ENCODE measurements at places on chromosomes 1 and 21.

GRCh38 chr1:204633665-204634064 lies 51.9 kb downstream of the LRRN2 start:
- no peak for DNase-seq

DNA sequence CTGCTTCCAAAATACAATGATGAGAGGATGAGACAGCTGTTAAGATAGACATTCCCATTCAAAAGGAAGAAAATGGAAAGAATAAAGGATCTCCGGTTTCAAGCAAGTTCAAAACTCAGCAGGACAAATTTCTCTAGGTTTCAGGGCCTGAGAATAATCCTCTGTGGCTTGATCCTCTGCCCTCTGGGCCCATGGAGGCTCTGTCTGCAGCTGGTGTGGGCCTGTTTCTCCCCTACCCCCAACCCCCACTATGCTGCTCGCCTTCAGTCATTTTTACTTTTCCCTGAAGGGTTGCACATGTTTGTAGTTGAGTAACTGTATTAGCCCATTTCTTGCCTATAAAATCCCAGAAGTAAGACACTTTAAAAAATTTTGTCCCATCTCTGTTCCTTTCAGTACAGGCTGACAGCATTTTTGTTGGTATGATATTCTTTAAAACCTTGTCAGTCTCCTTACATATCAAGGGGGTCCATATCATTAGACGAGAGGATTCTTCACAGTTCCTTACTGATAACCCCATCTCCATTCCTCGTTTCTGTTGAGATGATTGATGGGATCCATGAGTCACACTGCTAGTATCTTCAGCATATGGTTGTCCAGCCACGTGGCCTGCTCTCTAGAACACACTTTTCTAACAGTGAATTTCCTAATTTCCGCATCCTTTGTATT lies 10.5 kb downstream of the ZMYM4 start:
- no peak for DNase-seq

DNA sequence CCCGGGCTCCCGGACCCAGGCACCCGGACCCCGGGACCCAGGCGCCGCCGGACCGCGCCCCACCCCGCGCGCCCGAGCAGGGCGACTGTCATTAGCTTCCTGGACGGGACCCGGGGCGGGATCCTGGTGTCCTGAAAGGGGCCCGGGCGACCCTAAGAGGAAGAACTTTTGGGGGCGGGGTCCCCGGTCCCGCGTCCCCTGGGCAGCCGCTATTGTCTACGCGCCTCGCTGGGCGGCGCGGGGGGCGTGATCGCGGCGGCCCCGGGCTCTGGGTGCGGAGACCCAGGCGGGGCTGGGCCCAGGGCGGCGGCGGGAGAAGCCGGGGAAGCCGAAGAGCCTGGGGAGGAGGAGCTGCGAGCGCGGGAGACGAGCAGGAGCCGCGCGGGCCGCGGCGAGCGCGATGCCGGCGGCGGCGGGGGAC lies 465 bp downstream of the HUNK start:
- DNase-seq, result no peak

DNA sequence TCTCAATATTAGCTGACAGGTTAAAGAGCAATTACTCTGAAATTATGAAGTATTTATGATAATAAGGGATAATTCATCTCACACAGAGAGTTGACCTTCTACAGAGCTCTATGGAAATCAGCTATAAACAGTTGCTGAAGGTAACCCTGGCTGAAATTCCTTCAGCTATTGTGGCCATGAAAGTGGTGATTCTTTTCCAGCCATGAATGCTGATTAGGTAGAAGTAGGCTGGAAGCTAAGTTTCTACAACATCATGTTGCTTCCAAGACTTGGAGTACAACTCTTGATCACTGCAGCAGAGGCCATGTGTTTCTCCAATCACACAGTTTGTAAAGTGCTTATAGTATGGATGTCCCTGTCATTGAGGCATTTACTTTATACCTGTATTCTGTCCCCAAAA lies 2128.9 kb downstream of the MRPL39 start:
- no peak for DNase-seq

GRCh38 chr21:27528697-27529096 lies 561.8 kb upstream of the ADAMTS5 start:
- DNase-seq, result no peak

- DNase-seq, result no peak
These were observed 246.0 kb downstream of the TRABD2B start for GRCh38 chr1:47751193-47751592.

DNA sequence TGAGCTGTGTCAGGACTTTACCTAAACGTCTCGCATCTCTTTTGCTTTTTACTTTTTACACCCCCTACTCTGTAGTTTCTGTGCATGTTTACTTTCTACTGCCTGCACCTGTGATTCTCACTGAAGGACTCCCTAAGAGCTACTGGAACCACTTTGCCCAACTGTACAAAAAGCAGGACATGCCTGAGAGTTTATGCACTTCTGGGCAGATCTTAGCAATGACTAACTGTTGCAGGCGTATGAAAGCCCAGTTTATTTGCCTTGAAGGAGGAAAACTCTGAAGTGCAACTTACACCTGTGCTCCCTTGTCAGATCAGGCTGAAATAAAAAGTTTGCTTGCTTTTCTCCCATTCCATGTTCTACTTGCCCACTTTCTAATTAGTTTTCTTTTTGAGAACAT lies 467.0 kb upstream of the USP24 start:
- no peak for DNase-seq

DNA sequence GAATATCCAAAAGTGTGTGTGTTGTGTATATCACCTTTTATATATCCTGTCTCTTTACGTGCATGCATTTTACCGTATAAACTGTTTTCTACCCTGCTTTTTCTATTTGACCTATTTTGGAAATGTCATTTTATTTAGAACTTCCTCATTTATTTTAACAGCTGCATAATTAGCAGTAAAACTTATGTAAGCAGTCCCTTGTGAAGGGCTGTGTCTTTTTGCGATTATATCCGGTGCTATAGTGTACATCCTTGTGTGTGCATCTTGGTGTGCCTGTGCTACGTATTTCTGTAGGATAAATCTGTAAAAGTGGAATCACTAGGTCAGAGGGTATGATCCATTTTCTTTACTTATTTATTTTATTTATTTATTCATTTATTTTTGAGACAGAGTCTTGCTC lies 7.2 kb downstream of the LGALS8 start:
- no peak for DNase-seq

DNA sequence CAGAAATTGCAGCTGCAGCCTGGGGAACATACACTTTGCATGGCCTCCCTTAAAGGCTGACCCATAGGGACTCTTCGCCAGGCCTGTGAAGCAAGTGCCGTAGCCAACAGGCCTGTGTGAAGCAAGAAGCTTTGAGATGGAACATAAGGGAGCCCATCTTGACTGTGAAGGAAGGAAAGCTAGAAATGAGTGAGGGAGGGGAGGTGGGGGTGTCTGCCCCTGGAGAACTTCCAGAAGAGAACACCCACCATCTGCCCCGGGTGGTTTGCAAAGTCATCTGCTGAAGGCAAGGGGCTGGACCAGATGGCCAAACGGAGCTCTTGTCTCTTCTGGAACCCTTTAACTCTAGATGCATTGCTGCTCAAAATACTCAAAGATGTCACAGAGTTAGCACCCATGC lies 103.3 kb upstream of the GRIK3 start:
- no peak for DNase-seq

- DNase-seq, result no peak
These were observed 8.8 kb upstream of the PIGC start for GRCh38 chr1:172452536-172453152.

DNA sequence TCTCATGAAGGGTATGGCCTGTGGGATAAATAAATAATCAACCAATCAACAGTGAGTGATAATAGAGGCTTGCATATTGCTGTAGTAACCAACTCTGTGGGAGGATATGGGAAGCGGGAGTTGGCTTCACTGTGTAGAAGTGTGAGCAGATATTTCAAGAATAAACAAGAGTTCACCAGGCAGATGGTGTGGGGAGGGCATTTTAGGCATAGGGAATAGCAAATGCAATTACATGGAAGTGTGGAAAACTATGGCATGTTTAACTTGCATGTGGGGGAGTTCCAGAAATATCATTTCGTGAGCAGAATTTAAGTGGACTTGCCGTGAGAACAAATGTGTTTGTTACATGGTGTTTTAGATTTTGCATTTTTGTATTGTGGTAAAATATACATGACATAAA lies 95.2 kb downstream of the SPATA46 start:
- no peak for DNase-seq

- no peak for DNase-seq
These were observed 775.6 kb downstream of the LTN1 start for GRCh38 chr21:28216976-28217523.

- DNase-seq, result peak; percentile 69
These were observed at the start of gene ADARB1 for GRCh38 chr21:45074048-45074817. Gene ADARB1 (plus strand): TSS chr21:45074580. CDS start chr21:45171657, 97,077 bp downstream.

DNA sequence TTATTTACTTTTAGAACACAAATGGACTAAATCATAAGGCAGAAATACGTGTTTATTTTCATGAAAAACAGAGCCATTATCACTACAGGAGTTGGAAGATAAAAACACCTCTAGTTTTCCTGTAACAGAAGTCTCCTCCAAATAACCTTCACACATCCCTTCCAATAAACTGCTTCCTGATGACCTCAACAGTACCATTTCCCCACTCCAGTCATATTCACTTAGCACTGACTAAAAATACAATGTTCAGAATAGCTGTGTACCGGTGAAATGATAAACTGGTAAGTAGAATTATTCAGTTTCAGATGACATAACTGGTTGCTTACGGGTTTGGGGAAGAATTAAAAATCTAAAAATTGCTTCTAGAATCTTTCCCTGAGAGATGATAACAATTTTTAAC lies 137.9 kb downstream of the DENND1B start:
- DNase-seq, result no peak

GRCh38 chr1:38123356-38124135 lies 77.0 kb upstream of the POU3F1 start:
- DNase-seq, result no peak

DNA sequence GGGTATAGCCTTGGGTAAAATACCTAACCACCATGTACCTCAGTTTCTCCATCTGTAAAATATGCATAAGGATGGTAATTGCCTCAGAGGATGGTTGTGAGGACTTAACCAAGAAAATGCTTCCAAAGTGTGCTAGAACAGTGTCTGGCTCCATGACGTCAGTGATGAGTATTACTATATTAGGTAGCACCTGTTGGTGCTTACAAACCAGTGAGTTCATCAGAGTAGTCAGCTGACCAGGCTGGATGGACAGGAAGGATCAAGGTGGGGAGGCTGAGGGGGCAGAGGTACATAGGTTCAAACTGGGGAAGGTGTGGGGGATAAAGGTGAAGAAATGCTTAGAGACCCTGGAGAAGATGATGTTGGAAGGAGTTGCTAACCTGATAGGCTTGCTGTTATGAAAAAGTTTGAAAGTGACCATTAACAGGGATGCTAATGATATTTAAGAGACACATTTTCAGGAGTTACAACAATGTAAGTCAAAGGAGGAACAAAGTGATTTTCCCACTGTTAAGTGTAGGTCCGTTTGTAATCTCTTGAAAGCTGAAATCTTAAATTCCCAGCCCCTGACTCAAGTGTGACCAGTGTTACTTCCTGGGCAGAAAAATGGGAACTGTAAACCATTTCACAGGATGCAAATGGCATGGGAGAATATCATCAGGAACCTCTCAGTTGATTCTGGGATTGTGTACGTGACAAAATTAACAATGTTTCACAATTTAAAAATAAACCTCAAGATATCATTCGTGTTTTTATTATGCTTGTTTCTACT lies 4.4 kb downstream of the NTPCR start:
- DNase-seq, result no peak

GRCh38 chr21:35478161-35479064 lies 429.3 kb upstream of the RUNX1 start:
- DNase-seq, result no peak

- no peak for DNase-seq
These were observed 182.0 kb upstream of the SGIP1 start for GRCh38 chr1:66351913-66352312.

- no peak for DNase-seq
These were observed 10.0 kb downstream of the PLA2G2D start for GRCh38 chr1:20109223-20109856.

- no peak for DNase-seq
These were observed 11.1 kb upstream of the MSTO1 start for GRCh38 chr1:155598842-155599331.

DNA sequence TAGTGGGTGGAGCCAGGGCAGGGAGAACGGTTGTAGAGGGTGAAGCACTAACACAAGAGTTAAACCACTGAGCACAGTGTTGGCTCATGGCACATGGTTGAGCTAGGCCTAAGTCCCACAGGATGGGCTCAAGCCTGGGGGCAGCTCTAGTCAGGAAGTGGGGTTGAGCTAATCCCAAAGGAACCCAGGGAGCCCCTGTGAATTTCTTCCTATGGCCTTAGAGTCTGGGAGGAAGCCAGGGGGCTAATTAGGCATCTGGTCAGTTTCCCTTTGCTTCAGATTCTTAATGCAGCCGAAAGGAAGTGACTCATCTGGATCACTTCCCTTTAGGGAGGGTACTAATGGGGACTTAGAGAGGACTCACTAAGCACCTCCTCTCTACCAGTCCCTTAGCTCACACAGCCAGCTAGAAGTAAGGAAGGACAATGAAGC lies 10.1 kb downstream of the CFAP45 start:
- DNase-seq, result no peak

GRCh38 chr21:37270576-37271365 lies 3.6 kb upstream of the VPS26C start:
- no peak for DNase-seq

GRCh38 chr1:25117233-25117823 lies 115.0 kb downstream of the SYF2 start:
- DNase-seq, result no peak

GRCh38 chr1:102967786-102968185 lies 140.5 kb downstream of the COL11A1 start:
- no peak for DNase-seq

- DNase-seq, result peak; percentile 52
These were observed 704 bp upstream of the CRABP2 start for GRCh38 chr1:156705918-156706656.

- peak; percentile 65 for DNase-seq
These were observed 8.6 kb downstream of the MORN1 start for GRCh38 chr1:2382621-2383361.

DNA sequence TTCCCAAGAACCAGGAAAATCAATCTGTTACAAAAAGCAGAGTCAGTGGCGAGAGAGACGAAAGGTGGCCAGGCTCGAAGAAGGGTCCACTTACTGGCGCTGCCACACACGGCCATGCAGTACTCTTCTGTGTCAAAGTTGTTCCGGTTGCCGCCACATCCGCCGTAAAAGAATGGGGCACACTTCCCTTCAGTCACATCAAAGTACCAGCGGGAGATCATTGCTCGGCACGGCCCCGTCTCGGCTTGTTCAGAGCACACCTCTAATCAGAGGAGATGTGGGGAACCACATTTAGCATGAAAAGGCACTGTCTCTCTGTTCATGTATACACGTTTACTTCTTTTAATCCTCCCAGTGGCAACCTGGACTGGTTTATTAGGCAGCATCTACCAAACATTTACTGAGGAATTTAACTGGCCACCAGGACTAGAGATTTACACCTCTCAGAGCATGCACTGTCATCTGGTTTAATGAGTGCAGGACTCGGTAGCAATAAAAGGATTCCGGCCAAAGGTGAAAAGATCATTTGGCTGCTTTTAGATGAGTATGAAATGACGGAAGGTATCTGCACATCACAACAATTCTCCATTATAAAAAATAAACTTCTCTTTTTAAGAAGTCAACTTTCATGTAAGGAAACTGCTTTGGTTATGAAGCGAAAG lies 170.5 kb downstream of the APP start:
- no peak for DNase-seq
